Stimulated activated naive CD4-positive, alpha-beta T cell (primary cell): ENCODE measurements at places on chromosomes 1 and 21.

DNA sequence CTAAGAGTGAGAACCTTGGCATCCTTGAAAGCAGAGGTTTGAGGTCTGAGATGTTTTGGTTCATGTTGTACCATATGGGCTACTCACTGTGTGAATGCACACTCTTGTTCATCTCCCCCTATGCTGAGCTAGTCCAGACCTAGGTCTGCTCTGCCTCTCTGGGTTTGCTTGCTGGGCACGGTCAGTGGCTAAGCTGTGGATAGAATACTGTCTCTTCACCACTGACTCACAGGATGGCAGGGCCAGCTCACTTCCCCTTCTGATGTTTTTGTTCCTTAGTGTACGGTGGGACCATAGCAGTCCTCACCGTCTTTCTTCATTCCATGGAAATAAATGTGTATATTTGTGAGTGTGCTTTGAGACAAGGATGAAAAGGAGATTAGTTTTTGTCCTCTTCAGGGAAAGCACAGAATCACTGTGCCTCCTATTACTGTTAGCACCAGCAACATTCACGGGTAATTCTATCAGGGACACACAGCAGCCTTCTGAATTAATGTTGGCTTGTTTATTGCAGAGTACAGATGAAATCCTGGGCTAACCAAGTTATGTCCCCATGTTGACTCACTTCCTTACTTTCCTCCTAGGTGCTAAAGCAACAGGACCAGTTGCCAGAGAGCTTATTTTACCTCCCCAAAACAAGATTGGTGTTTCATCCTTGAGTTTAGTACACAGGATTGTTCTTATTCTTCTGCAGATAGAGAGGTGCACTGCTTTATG lies 56.9 kb upstream of the IVNS1ABP start:
- DNase-seq, result no peak

- DNase-seq, result no peak
These were observed 11.6 kb upstream of the PTPRF start for GRCh38 chr1:43518935-43519686.

DNA sequence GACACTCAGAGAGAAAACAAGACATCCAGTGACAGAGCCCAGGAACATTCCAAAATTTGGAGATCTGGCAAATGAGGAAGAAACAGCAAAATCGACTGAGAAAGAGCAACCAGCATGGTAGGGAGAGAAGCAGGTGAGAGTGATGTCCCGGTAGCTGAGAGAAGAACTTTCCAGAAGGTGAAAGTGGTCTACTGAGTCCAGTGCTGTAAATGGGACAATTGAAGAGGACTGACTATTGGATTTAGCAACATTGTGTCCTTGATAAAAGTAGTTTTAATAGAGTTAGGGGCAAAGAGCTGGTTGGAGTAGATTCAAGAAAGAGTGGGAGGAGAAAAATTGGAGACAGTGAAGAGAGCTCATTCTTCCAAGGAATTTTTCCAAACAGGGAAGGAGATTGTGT lies 15.0 kb upstream of the IL10RB start:
- no peak for DNase-seq

DNA sequence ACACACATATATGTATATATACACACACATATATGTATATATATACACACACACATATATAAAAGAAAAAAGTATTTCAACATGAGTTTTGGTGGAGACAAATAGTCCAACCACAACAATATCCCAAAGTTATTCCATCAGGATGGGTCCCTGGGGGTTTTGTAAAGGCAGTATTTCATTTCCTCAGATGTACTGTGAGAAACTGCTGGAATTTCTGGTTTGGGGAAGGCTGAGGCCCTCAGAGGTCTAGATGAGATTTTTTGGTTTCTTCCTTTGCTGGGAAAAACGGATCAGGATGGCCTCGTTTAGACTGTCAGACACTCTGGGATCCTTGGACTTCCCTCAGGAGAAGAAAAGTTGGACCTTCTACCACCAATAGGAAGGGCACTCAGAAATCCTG lies 36.5 kb upstream of the TENT5B start:
- DNase-seq, result no peak

DNA sequence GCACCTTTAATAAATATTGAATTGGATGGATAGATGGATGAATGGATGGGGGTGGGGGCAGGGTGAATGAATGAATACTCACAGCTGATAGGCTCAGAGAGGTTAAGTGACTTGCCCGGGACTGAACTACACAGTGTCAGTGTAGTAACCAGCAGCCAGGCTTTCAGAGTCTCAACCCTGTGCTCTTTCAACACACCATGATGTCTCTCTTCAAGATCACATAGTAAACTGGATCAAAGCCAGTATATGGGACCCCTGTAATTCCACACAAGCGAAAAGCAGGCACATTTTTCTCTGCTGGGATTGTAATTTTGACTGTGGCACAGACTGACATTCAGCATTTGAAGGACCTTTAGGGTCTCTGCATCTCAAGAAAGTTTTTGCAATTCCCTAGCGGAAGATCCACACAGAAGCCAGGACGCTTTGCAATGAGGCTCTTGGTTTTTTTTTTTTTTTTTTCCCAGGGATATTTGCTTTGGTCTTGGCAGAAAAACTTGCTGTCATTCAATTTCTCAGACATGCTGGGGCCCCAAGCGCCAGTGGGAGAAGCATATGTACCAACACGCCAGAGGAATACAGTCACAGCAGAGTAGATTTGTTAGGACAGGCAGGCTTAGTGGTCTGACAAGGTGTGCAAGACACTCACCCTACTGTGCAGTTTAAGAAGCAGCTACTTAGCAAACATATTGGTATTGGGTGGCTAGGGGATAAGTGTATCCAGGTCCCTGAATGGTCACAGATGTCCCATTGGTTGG lies 213.1 kb upstream of the CAMK1G start:
- DNase-seq, result no peak

- DNase-seq, result no peak
These were observed 273.0 kb downstream of the LTN1 start for GRCh38 chr21:28719723-28720122.

DNA sequence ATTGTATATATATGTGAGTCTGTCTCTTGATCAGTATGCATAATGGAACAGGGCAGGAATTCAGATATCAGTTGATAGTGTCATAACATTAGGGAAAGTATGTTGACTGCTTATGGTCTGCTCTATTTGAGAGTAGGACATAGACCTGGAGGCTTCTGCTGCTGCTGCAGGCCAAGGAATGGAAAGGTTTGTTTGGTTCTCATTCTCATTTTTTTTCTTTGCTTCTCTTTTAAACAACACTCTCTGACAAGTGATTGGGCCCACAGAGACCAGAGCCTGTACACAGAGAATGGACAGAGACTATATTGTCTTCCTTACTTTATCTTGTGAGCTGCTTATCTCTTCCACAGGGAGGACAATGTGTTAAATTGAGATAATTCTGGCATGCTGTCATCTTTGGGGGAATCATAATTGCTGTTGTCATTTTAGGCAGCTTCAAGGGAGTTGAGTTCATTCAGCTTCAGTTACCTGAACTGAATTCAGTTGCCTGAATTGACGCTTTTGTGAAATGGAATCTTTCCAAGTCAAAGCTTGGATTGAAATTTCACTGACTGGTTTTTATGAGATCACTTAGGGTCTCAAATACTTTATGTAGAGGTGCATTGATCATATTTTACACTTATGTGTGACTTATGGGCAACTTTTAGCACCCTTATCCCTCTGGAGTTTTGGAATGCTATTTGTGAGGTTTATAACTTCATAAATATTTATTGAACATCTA lies 16.9 kb downstream of the CAP1 start:
- no peak for DNase-seq

GRCh38 chr1:150322310-150322709 lies 977 bp downstream of the PRPF3 start:
- no peak for DNase-seq

GRCh38 chr1:23598424-23598823 lies 39.1 kb upstream of the ID3 start:
- no peak for DNase-seq

- no peak for DNase-seq
These were observed 109.9 kb downstream of the SPAG17 start for GRCh38 chr1:118075116-118075515.

DNA sequence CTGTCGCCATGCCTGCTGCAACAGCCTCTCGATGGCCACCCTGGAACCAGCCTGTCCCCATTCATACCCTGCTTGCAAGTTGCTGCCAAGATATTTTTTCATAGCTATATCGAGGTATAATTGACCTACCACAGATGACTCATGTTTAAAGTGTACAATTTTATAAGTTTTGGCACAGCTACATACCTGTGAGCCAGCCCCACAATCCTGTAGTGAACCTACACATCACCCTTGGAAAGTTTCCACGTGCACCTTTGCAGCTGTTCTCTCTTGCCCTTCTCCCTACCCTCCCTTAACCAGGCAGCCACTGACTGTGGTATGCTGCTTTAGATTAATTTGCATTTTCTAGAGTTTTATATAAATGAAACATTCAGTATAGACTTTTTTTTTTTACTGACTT lies 23.0 kb upstream of the KCNJ6 start:
- DNase-seq, result no peak

GRCh38 chr1:2468540-2468939 lies 7.5 kb upstream of the PLCH2 start:
- no peak for DNase-seq

- DNase-seq, result no peak
These were observed 29.1 kb downstream of the TTC39A start for GRCh38 chr1:51301152-51301843.

DNA sequence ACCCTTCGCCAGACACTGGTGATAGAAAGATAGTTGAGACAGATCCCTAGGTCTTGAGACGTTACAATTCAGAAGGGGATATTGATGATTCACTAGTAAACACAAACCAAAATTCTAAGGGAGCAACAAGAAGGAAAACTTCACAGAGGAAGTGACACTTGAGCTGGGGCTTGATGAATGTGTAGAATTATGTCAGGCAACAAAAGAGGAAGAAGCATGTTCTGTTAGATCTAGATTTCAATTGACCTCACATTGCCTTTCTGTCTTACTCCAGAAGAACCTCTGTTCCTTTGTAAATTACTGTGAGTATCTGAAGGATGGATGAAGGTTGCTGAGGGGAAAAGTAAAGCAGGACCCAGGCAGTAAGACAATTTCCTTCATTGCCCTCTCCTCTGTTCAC lies 328.2 kb downstream of the KCTD3 start:
- no peak for DNase-seq

GRCh38 chr21:14531757-14532316 lies 14.3 kb downstream of the SAMSN1 start:
- no peak for DNase-seq
